NCI-H1417 (cell line): ENCODE measurements at places on chromosomes 13 and 19.

GRCh38 chr13:25177636-25178035 is 5.5 kb upstream of the AMER2 start:
- DNase-seq, result no peak

DNA sequence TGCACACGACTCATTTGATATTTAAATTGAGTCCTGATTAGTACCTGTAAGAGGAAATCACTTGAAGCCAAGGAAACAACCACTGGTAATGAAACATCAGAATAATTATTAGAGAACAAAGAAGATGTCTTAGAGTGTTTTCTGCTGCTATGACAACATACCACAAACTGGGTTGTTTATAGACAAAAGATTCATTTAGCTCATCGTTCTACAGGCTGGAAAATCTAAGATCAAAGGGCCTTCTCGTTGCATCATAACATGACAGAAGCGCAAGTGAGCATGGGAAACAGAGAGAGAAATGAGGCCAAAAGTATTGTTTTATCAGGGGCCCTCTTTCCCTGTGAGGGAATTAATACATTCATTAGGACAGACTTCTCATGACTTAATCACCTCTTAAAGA is 1024.0 kb upstream of the PCDH9 start:
- DNase-seq, result no peak

DNA sequence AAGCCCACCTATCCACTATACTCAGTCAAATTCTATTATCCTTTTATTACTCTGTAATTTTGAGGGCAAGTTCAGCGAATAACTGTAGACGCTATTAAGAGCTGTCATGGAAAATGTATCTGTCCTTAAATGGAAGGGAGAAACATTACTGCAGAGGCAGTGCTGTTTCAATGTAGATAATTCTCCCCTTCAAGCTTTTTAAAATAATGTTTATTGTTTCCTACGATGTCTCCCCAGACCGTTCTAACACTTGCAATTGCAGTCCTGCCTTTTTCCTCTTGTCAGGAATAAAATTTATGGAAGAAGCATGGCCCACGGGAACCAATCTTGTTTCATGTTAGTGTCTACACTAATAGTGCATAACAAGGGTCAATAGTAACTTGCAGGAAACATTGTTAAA is 159.5 kb downstream of the GPC6 start:
- no peak for DNase-seq

GRCh38 chr13:86201477-86201876 is 402.3 kb upstream of the SLITRK6 start:
- peak; percentile 54 for DNase-seq

- DNase-seq, result no peak
Measured at GRCh38 chr13:79681069-79681468, 200.1 kb downstream of the NDFIP2 start.
